Choroid plexus epithelial cell (primary cell): ENCODE measurements at places on chromosomes 7 and 10.

GRCh38 chr7:29835718-29836117 lies 29.4 kb downstream of the WIPF3 start:
- DNase-seq = no peak

- DNase-seq = no peak
Measured at GRCh38 chr7:157540606-157541294, 203.9 kb downstream of the DNAJB6 start.

DNA sequence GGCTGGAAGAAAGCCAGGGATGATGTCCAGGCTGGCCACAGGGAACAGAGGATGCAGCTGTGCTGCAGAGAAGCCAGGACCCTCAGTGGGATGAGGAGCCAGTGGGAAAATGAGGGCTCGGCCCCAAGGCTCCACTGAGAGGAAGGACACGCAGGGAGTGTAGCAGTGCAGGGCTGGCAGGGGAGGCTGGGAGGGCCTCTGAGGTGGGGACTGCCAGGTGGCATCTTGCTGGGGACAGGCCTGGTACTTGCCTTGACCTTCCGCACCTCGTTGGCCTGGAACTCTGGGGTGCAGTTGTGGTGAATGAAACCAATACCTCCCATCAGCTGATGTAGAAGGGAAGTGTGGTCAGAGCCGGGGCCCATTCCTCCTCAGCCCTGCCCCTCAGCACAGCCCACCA lies 9.2 kb downstream of the IMPDH1 start:
- no peak for DNase-seq

GRCh38 chr10:62765726-62766125 lies 38.8 kb upstream of the ADO start:
- DNase-seq = no peak

- peak; percentile 9 for DNase-seq
Measured at GRCh38 chr7:106520962-106521514, 139.9 kb downstream of the CCDC71L start.

GRCh38 chr10:132607491-132607890 lies 69.9 kb downstream of the INPP5A start:
- DNase-seq = no peak

- DNase-seq = no peak
Measured at GRCh38 chr7:88795553-88795952, at the start of gene TEX47. TSS of gene TEX47 (minus strand) at chr7:88795737. CDS start at chr7:88794942, 795 bp downstream.

DNA sequence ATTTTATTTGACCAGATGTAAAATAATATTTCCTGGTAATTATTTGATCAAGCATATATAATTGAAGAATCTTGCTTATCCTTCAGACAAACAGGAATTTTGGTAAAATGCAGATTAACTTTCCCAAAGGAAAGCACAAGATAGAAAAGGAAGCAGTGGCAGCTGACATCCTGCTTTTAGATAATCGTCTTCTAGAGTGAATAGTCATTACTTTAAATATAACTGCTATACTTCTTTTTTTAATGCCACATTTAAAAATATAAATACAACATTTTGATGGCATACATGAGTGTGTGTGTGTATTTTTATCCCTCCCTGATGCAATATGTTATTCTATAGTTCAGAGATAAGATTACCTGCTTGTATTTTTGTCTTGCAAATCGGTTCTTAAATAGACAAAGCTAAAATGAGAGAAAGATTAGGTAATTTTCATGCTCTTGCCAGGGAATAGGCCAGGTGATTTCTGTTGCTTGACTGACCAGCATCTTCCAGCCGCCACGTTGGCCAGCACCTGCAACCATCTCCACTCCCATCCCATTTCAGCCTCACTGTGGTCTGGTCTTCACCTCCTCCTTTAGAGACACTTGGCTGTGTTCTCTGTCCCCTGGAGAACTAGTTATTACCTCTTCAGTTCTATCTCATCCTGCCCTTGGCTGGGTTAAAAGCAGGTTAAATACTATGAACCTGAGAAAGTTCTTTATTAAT lies 58.1 kb downstream of the MDFIC start:
- no peak for DNase-seq

GRCh38 chr7:4154882-4155535 lies 527.1 kb upstream of the FOXK1 start:
- DNase-seq = no peak

- no peak for DNase-seq
Measured at GRCh38 chr10:84353052-84353803, 24.8 kb downstream of the CCSER2 start.
